A549 (cell line): ENCODE measurements at places on chromosomes 5 and 9. TPM values are rescaled to one million over a fixed set of nuclear protein-coding genes. Genes with fewer than 3 reads are reported as not detected.

CCDC180 gene
- 1.6 to 2.4 TPM (median 2.2 TPM) in 3 replicates for polyA plus RNA-seq

GPBP1 gene
- polyA plus RNA-seq, result 31.0 to 33.7 TPM (median 32.8 TPM) in 3 replicates

ATG12 gene
- polyA plus RNA-seq, result 43.3 to 49.1 TPM (median 48.9 TPM) in 3 replicates

PPP3R2 gene
- not detected in 3 replicates for polyA plus RNA-seq

ADAM19 gene
- polyA plus RNA-seq, result 13.1 to 17.5 TPM (median 15.2 TPM) in 3 replicates

PRR7 gene
- polyA plus RNA-seq, result 11.0 to 12.1 TPM (median 11.2 TPM) in 3 replicates

ZNF618 gene
- 9.2 to 10.3 TPM (median 10.0 TPM) in 3 replicates for polyA plus RNA-seq

TYRP1 gene
- polyA plus RNA-seq, result 0.12 TPM in 2 of 3 replicates, not detected in the other

PRRX2 gene
- 2.2 to 2.7 TPM (median 2.3 TPM) in 3 replicates for polyA plus RNA-seq

NPM1 gene
- polyA plus RNA-seq, result 4,830 to 6,153 TPM (median 5,196 TPM) in 3 replicates

ACOT12 gene
- polyA plus RNA-seq, result not detected in 3 replicates

GM2A gene
- polyA plus RNA-seq, result 16.4 to 17.4 TPM (median 17.2 TPM) in 3 replicates

ENHO gene
- 1.3 to 1.9 TPM (median 1.7 TPM) in 3 replicates for polyA plus RNA-seq

SLC4A9 gene
- not detected in 3 replicates for polyA plus RNA-seq

LOX gene
- 0.13 to 0.36 TPM (median 0.17 TPM) in 3 replicates for polyA plus RNA-seq

CATSPER3 gene
- polyA plus RNA-seq, result 0.22 to 0.62 TPM (median 0.41 TPM) in 3 replicates

PELO gene
- 15.6 to 16.0 TPM (median 15.6 TPM) in 3 replicates for polyA plus RNA-seq

FOXI1 gene
- not detected in 3 replicates for polyA plus RNA-seq

SLC6A7 gene
- not detected in 3 replicates for polyA plus RNA-seq
